ENCODE measurements at places on chromosomes 1 and 21. TPM values are rescaled to one million over a fixed set of nuclear protein-coding genes. Genes with fewer than 3 reads are reported as not detected.
A peak's percentile ranks its signal among the peaks of the same experiment; 100 is the strongest.

GPATCH3 gene
- total RNA-seq, result 16.2 TPM

CITED4 gene
- total RNA-seq, result 31.0 TPM

GPR25 gene
- not detected for total RNA-seq

TNFSF4 gene
- 0.62 TPM for total RNA-seq

NFASC gene
- 1.6 TPM for total RNA-seq

TMEM82 gene
- not detected for total RNA-seq

ELF3 gene
- total RNA-seq, result 153 TPM

GBP7 gene
- total RNA-seq, result not detected

LAMTOR2 gene
- 108 TPM for total RNA-seq

FNDC10 gene
- 8.0 TPM for total RNA-seq

DNA sequence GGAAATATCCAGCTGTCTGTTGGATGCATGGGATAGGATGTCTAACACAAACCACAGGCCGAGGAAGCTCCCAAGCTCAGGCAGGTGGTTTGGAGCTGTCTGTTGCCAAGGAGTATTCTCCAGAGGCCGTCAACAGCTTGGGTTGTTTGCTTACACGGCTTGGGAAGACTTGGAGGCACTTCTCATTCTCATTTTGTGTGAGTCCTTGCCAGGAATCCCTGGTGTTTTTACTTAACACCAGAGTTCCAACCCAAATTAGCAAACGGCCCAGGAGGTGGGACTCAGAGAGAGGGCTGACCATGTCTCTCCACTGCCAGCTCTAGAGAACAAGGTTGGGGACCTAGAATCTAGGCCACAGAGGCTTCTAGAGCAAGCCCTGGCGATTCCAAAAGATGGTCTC lies 72.7 kb upstream of the FAM20B start:
- no peak for DNase-seq

- DNase-seq, result no peak
These were observed 2.1 kb downstream of the ARHGEF2 start for GRCh38 chr1:155976062-155976912.

DNA sequence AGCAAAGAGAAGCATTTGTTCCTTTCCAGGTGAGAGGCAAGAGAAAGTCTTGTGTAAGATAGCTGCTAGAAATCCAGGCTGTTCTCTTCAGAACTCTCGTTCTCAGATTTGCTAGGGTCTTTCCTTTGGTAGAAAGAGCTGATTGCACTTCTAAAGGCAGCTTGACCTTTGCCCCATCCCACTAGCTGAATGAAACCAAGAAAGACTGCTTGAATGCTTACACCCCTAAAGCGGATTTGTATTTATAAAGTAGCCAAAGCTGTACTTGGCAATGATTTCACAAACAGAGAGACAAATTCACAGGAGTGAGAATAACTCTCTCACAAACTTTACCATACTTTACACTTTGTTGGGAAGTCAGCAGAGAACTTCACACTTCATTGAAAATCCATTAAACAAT lies 424.1 kb downstream of the TTLL7 start:
- no peak for DNase-seq

GRCh38 chr21:15171546-15171945 lies 106.7 kb upstream of the NRIP1 start:
- no peak for DNase-seq

- DNase-seq, result no peak
These were observed 27.3 kb downstream of the WDR64 start for GRCh38 chr1:241679404-241679803.

DNA sequence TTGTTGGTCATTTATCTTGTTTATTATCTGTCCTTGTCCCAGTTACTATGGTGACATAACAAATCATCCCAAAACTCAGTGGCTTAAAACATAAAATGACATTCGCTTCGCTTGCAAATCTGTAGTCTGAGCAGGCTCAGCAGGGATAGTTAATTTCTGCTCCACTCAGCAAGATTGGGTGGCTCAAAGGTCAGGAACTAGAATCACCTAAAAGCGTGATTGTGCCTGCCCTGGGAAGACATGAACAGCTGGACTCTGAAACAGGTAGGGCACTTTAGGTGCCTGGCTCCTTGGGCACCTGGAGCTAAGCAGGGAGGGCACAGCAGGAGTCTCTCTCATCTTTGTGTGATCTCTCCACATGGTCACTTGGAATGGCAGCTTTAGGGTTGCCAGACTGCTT lies 14.7 kb upstream of the TRAF3IP3 start:
- no peak for DNase-seq

GRCh38 chr1:25067518-25068251 lies 137.6 kb upstream of the RUNX3 start:
- DNase-seq, result no peak

GRCh38 chr1:93556291-93556690 lies 108.4 kb downstream of the FNBP1L start:
- DNase-seq, result no peak

DNA sequence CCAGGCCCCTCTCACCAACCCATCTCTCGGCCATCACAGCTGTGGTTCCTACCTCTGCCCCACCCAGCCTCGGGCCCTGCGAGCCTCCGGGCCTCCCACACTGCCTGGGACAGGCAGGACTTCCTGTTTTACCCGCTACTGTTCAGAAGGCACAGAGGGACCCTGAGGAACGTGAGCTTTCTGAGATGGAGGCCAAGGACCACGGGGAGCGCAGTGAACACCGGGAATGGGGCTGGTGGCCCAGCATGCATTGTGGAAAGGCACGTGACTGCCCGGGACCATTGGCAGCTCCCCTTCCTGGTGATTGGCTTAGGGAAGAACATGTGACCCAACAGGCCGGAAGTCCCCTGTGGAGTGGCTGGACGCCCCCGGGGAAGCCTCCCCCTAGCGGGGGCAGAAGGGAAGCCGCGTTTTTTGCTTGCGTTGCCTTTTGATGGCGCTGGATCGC lies 7.0 kb downstream of the S100B start:
- DNase-seq, result no peak

GRCh38 chr21:32562915-32563314 lies 22.4 kb downstream of the TCP10L start:
- no peak for DNase-seq

- DNase-seq, result no peak
These were observed 1.2 kb upstream of the MMEL1 start for GRCh38 chr1:2633936-2634491.

DNA sequence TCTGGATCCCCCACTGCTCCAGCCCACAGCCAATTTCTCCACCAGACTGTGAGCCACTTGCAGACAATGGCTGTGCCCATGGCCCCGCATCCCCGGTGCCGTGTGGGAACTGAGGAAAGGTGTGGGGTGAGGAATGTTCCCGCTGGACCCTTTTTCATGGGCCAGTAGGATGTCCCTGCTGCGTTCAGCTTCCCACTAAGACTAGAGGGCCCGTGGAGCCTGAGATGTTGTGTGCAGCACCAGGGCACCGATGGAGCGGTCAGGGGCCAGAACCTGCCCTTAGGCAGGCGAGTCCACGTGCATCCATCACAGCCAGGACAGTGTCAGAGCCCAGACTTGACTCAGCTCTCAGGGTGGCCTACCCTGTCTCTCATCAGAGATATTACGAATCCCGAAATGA lies 105.7 kb upstream of the COL6A1 start:
- no peak for DNase-seq

- DNase-seq, result no peak
These were observed 8.5 kb downstream of the CCT8 start for GRCh38 chr21:29064850-29065481.

GRCh38 chr1:175072099-175072951 lies 4.7 kb downstream of the TNN start:
- DNase-seq, result peak; percentile 39

- DNase-seq, result no peak
These were observed 56.9 kb downstream of the PCBP3 start for GRCh38 chr21:45700461-45700860.

DNA sequence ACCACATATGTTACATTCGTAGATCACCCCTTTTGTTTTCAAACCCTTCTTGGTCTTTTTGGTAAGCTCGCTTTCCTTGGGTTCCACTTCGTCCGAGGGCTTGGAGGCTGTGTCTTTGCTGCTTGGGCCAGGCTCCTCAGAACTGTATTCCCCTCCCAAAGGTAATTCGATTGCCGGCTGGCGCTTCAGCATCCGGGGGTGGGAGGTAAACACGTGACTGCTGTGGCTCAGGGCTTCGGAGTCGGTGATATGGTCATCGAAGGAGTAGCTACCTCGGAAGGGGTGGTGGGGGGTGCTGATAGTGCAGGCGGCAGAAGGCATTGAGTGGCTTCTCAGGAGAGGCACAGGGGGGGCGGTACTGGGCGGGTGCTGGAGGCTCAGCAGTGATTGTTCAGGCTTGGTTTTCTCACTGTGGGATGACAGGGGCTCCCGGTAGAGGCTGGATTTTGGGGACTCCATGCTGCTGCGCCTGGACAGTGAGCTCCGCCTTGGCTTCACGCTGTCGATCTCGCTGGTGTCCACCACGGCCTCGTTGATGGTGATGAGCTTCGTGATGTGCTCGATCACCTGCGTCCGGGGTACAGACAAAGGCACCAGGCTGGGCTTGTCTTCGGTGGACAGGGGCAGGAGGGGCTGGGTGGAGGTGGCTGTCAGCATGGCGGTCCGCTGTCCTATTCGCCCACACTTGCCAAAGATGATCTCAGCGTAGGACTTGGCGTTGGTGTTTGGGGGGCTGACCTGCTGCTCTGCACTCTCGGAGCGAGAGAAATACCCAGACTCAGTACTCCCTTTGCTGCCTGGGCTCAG lies 98.6 kb upstream of the EDN2 start:
- DNase-seq, result no peak

- DNase-seq, result no peak
These were observed 17.3 kb upstream of the TSPEAR start for GRCh38 chr21:44728716-44729115.

DNA sequence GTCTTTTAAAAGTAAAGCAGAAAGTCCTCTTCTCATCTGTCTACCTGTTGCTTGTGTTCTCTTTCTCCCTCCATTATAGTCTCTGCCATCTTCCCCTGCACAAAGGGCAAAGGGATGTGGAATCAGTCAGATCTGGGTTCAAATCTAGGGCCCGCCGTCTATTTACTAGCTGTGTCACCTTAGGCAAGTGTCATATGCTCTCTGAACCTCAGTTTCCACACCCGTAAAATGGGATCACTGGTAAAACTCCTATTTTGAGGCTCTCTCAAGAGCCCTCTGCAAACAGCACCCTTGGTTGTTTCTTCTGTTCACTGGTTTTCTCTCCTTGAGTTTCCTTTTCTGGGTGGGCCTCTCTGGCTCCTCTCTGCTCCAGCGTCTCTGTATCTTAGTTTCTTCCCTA lies 2.6 kb upstream of the PTPRU start:
- no peak for DNase-seq

GRCh38 chr1:178870944-178871343 lies at the start of gene ANGPTL1:
TSS of gene ANGPTL1 (minus strand) at chr1:178871077. CDS start at chr1:178865776, 5,301 bp downstream.
- DNase-seq, result no peak

DNA sequence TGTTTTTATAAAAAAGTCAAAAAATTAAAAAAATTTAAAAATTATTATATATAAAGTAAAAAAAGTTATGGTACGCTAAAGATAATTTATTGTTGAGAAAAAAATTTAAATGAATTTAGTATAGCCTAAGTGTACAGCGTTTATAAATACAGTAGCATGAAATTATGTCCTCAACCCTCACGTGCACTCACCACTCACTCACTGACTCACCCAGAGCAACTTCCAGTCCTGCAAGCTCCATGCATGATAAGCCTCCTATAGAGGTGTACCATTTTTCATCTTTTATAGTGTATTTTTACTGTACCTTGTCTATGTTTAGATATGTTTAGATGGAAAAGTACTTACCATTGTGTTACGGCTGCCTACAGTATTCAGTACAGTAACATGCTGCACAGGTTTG lies 5.1 kb downstream of the DISC1 start:
- no peak for DNase-seq

GRCh38 chr1:153959454-153959853 lies 1.0 kb upstream of the CRTC2 start:
- DNase-seq, result no peak

DNA sequence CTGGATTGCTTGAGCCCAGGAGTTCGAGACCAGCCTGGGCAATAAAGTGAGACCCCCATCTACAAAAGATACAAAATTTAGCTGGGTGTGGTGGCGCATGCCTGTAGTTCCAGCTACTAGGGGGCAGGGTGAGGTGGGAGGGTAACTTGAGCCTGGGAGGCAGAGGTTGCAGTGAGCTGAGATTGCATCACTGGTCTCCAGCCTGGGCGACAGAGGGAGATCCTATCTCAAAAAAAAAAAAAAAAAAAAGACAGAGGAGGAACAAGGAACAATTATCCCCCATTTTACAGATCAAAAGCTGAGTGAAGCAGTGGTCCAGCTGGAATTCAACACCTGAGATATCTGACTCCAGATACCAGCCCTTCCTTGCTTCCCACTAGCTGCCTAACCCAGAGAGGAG lies 34.8 kb downstream of the L1TD1 start:
- no peak for DNase-seq

GRCh38 chr1:215865060-215865459 lies 298.0 kb downstream of the KCTD3 start:
- no peak for DNase-seq

DNA sequence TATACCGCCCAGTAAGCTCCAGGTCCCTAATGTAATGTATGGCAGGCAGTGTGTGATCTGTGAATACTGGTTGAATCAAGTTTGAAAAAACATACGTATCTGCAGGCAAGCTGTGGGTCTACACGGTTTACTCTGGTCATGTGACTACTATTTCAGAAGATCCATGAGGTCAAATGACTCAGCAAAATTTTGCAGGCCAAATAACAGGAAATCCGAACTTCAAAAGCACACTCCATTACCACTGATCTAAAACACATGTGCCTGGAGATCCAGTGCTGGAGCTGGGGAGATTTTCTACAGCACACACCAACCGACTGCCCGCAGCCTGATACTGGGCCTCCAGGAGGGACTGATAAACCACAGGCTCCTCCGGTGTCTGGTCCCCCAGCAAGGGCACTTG lies 64.5 kb upstream of the SLC44A3 start:
- no peak for DNase-seq

DNA sequence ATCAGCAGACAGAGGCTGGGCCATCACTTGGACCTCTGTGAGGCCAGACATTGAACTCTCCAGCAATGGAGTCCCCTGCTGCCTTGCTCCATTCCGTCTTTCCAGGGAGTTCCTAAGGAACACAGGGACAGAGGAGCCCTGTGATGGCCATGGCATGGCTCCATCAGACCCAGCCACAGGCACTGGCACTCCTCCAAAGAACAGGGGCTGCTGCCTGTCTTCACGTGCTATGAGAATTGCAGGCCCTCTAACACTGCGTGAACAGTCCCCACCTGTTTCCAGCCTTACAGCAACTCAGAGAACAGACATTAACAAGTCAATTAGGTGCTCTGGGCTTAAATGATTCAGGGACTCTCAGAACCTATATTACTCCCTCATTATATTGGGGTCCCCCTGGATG lies 140.8 kb downstream of the ASTN1 start:
- no peak for DNase-seq

DNA sequence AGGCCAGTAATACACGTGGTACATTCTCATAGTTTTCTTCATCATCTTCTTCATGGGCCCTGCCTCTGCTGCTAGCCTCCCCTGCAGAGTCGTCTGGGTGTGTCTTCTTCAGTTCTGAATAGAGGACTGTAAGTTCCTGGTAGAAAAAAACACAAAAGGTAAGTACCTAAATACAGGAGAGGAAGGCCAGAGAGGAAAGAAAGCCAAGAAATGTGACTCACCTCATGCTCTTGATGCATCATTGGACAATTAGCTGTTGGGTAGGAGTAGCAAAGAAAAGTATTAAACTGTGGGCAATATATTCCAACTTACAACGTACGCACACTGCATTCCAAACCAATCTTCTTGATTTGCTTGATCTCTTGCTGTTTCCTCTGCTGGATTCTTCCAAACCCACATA lies 21.8 kb downstream of the FCRL3 start:
- DNase-seq, result no peak
